ENCODE measurements at places on chromosomes 6 and 20.

DNA sequence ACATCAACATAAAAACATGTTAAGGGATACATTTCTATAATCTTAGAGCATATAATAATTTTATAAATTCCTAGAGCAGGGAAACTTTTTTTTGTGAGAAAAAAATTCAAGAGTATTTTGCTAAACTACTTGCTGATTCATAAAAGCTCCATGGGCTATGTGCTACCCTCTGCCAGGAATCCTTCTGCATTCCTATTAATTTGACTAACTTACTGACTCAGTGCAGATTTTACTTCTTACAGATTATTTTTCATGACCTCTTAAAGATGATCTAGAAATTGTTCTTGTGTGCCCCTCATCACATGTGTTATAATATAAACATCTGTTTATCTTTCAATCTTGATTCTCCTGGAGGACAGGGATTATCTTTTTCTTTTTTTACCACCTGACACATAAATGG lies 5.7 kb downstream of the VTA1 start:
- peak; percentile 50 for DNase-seq

DNA sequence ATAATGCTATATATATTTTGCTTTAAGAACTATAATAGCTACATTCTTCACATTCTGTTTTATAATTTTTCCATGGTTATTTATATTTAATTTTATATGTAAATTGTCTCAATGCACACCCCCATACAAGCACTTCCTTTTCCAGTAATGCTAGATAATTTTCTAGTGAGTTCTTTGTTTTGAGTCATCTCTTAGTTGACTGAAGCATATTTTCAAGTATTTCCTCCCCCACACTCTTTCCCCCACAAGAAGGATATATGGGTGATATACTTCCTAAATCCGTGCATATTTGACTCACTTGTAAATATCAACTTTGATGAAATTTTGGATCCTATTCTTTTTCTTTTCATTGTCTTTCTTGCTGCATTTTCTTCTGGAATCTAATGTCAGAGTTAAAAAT lies 82.1 kb upstream of the SRSF6 start:
- no peak for DNase-seq

- DNase-seq: peak; percentile 82
Observed at GRCh38 chr6:37897321-37897720, 77.8 kb downstream of the ZFAND3 start.

DNA sequence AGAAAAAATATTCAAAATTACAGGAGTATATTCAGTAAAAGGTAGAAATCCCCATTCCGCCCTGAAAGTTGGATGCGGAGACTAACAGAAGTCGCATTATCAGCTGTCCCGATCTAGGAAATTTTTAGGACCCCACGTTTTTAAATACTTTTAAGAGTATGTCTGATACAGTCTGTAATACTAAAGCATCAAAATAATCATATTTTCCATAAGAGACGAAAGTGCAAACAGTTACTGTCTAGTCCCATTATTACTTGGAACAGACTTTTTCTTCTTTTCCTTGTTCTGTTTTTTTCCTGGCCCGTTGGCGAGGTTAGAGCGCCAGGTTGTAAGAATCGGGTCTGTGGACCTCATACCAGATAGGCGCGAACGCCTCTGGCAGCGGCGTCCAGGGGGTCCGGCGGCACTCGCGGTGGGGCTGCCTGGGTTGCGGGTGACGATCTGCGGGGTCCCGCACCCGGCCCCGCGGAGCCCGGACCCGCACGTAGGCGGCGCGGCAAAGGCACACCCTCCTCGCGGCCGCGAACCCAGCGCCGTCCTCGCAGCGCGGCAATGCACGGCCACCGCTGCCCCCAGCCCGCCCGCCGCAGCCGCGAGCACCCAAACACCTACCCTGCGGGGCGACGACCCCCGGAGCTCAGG lies 460 bp downstream of the PLAGL1 start:
- DNase-seq: peak; percentile 19

GRCh38 chr6:40710626-40711330 lies 123.6 kb upstream of the LRFN2 start:
- no peak for DNase-seq
